ENCODE measurements at places on chromosomes 16 and 17.

GRCh38 chr16:1172651-1173050 is 19.7 kb downstream of the CACNA1H start:
- DNase-seq, result no peak

DNA sequence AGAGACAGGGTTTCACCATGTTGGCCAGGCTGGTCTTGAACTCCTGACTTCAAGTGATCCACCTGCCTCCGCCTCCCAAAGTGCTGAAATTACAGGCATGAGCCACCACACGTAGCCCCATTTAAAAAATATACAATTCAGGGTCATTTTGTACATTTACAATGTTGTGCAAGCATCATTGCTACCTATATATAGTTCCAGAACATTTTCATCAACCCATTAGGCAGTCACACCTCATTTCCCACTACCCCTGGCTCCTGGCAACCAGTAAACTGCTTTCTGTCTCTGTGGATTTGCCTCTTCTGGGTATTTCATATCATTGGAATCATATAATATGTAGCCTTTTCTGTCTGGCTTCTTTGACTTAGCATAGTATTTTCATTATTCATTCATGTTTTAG is 6.7 kb downstream of the LRRC36 start:
- no peak for DNase-seq

GRCh38 chr17:13266606-13267005 is 248.8 kb upstream of the ELAC2 start:
- no peak for DNase-seq

- DNase-seq, result no peak
These were observed 69.6 kb downstream of the BCAS3 start for GRCh38 chr17:60747069-60747808.

GRCh38 chr17:19561697-19562318 is 28.2 kb downstream of the SLC47A1 start:
- no peak for DNase-seq

GRCh38 chr16:57178196-57178595 is 7.6 kb downstream of the PSME3IP1 start:
- no peak for DNase-seq

- no peak for DNase-seq
These were observed 14.3 kb downstream of the VASN start for GRCh38 chr16:4385789-4386450.

- DNase-seq, result no peak
These were observed 567 bp downstream of the UBB start for GRCh38 chr17:16381496-16381820.

DNA sequence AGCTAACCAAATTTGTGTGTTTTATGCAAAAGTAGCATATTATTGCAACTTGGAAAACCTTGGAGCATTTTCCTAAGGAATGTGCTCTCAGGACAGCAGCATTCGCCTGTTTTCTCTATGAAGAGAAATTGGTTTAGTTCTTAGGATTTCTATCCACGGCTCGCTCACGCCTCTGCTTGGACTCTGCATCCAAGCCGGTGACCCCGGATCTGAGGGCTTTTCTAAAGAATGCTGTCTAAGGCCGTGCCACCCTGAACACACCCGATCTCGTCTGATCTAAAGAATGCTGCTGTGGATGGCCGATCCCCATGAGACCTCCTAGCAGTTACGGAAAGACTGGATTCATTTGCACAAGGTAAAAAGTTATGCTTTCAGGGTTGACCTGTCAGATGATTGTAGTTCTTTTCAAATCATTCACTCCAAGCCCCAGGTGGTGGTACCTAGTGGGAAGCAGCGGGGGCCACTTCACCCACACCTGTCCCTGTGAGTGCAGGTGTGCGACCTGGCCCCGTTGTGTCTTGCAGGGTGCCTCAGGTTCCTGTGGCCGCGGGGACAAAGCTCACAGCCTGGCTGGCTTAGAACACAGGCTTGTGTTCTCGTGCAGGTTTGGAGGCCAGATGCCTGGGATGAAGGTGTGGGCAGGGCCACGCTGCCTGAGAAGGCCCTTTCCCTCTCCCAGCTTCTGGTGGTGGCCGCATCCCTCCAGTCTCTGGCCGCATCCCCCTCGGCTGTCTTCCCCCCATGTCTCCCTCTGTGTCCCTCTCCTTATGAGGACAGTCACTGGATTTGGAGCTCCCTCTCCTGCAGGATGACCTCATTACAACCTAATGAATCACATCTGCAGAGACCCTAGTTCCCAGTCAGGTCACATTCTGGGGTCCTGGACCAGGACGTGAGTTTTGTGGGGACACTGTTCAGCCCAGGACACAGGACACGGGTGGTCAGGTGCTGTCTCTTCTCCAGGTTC is 71.1 kb downstream of the BANP start:
- no peak for DNase-seq

Measured in NCI-H1436 treated with DMSO at 0.1 percent for 48 hours (cell line).